Lower leg skin (tissue), 4 donors: ENCODE measurements at places on chromosomes 11 and 22. TPM values are rescaled to one million over a fixed set of nuclear protein-coding genes. Genes with fewer than 3 reads are reported as not detected.
A peak's percentile ranks its signal among the peaks of the same experiment; 100 is the strongest.

The CD248 gene
- 23.5 TPM for total RNA-seq

The PYGM gene
- total RNA-seq, result 0.11 TPM

The TYR gene
- 11.4 TPM for total RNA-seq

The LGR4 gene
- 32.0 TPM for total RNA-seq

GRCh38 chr22:19036523-19037273 lies 85.5 kb downstream of the DGCR2 start:
- no peak for DNase-seq

GRCh38 chr11:130383344-130384211 lies 44.8 kb downstream of the ADAMTS8 start:
- DNase-seq, result no peak

GRCh38 chr22:30697975-30698374 lies 3.3 kb downstream of the OSBP2 start:
- DNase-seq, result no peak

DNA sequence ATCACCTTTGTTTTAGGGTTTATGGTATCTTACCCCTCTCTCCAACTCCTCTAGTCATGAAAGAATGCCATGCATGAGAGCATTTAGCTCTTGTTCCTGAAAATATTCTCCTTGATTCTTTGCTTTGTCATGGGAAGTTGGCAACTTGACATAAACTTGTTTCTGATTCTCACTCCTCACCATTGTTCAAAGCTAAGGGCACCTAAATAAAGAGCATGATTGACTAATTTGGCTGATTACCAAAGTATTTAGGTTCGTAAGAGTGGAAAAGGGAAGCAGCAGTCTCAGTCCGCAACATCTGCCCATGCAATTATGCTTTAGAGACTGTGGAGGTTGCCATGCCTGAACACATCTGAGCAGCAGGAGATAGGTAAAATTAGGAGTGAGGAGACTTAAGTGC lies 26.4 kb downstream of the OR52K1 start:
- DNase-seq, result no peak

DNA sequence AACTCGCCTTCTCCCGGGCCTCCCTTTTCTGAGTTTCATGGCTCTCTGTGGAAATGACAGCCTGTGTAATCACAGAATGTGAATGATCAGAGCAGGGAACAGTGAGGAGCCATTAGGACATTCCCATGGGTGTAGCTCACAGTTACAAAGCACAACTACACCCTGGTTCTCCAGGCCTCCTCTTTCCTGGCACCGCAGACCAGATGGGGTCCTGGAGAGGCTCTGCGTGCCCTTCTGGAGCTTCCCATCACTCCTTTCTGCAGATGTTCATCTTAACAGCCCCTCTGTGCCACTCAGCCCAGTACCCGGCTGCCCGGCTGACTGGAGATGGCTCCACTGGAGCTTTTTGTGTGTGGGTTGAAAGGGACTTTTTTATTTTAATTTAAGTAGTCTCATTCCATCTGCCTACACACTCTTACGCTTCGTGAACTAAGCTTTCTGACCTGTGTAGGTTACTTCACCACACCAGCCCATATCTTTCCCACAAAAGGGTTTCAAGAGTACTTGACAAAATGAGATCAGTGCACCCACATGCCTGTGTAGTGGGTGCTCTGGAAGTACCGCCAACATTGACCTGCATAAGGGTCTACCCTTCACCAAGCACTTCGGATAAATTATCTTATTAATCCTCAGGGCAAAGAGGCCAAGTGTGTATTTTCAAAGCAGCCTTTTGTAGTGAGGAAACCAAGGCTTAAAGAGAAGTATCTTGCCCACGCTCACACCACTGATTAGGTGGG lies 29.8 kb downstream of the SREBF2 start:
- DNase-seq, result no peak

- DNase-seq, result peak; percentile 87
Measured at GRCh38 chr11:63813563-63814382, 517 bp downstream of the SPINDOC start.

- no peak for DNase-seq
Measured at GRCh38 chr11:65802841-65803240, 16.0 kb downstream of the OVOL1 start.

DNA sequence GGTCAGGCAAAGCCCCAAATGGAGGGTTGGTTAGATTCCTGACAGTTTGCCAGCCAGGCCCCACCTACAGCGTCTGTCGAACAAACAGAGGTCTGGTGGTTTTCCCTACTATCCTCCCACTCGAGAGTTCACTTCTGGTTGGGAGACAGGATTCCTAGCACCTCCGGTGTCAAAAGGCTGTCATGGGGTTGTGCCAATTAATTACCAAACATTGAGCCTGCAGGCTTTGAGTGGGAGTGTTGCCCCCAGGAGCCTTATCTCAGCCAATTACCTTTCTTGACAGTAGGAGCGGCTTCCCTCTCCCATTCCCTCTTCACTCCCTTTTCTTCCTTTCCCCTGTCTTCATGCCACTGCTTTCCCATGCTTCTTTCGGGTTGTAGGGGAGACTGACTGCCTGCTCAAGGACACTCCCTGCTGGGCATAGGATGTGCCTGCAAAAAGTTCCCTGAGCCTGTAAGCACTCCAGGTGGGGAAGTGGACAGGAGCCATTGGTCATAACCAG lies 4.7 kb upstream of the TTC36 start:
- no peak for DNase-seq

- peak; percentile 60 for DNase-seq
Measured at GRCh38 chr11:59668188-59668949, 468 bp downstream of the PATL1 start.
